ENCODE measurements at places on chromosomes 11 and 22.

DNA sequence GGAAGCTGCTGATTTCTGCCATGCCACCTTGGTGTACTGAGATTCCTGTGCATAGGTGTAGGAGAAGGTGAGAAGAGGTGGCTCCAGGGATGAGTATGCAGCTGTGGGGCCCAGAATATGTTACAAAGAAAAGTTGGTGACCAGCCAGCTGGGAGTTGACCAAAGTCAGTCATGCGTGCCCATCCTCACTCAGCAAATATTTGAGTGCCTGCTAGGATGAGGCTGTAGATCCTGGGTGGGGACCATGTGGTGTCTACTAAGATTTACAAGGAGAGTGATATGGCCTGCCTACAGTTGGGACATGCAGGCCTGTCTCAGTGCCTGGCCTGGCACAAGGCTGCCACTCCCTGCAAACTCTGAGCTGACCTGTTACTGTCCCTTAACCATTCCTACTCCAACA, 19.4 kb downstream of the RNF185 start:
- no peak for DNase-seq

- DNase-seq = no peak
These were observed 57.8 kb upstream of the RCN1 start for GRCh38 chr11:32033067-32033466.

GRCh38 chr11:27329867-27330632, 33.0 kb downstream of the CCDC34 start:
- no peak for DNase-seq

DNA sequence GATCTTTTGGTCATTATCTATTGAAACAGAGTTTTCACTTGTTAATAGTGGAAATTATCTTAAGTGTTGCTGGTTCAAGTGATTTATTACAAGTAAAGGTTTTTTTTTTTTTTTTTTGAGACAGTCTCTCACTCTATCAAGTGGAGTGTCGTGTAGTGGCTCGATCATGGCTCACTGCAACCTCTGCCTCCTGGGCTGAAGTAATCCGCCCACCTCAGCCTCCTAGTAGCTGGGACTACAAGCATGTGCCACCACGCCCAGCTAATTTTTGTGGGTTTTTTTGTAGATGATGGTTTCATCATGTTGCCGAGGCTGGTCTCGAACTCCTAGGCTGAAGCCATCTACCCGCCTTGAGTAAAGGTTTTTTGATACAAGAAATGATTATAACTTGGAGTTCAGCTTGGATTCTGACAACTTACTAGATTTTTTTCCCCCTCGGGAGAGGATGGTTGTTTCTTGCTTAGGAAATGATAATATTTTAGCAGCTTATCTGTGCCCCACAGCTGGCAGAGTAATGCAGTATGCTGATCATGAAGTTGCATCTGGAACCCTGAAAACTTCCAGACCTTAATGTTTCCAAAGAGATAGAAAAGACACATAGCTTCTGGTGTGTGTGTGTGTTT, 68.9 kb downstream of the MTMR3 start:
- no peak for DNase-seq

DNA sequence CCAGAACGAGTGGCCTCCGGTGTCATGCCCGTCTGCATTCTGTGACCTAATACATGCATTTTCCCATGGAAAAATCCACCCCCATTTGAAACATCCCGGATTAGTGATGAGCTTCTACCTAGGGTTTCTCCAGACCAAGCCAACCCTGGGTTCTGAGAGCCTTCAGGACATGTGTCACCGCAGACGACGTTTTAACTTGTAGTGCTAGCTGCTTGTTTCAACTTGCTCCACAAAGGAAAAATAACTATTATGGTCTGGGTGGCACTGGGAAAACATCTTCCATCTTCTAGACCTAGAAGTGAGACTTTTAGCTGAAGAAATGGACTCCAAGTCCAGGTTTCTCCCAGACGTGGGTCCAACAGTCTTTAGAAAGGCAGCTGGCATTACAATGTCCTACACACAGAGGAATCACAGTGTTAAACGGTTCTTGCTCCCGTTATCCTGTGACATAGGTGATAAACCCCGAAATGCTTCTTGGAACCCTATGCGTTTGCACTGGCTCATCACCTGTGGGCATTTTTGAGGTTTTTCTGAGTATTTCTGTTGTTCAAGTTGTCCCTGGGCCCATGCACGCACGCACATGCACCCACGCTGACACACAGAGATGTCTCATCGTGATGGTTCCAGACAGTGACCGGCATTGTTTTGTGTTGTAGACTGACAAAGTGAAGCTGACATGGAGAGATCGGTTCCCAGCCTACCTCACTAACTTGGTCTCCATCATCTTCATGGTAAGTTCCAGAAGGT, 46.6 kb upstream of the FADD start:
- no peak for DNase-seq

DNA sequence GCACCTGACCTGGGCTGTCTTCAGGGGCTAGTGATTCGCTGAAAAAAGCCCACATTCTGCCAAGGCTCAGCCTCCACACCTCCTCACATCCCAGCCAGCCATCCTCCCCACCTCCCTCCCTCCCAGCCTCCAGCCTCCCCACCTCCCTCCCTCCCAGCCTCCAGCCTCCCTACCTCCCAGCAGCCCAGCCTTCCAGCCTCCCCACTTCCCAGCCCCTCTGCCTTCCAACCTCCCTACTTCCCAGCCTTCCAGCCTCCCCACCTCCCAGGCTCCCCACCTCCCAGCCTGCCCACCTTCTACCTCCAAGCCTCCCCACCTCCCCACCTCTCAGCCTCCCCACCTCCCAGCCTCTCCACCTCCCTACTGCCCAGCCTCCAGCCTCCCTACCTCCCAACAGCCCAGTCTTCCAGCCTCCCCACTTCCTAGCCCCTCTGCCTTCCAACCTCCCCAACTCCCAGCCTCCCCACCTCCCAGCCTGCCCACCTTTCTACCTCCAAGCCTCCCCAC, 33.7 kb upstream of the TH start:
- DNase-seq = peak; percentile 8

DNA sequence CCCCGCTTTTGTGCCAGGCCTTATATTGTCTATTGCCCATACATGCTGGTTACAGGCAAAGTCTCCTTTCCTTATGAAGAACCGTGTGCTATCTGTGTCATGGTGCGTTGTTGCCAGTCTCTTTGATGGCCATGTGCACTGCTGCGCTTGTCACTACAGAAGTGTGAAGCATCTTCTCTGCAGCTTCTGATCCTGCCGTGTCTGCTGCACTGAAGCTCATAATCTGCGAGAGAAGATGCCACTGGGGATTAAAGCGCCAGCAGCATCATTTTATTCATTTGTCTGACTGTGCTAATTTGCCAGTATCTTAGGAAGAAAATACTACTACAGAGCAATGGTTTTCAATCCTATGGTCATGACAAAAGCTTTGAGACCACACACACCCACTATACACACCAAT, 330.1 kb downstream of the FAT3 start:
- DNase-seq = no peak

- no peak for DNase-seq
These were observed 80.9 kb downstream of the FAM76B start for GRCh38 chr11:95708681-95709080.

DNA sequence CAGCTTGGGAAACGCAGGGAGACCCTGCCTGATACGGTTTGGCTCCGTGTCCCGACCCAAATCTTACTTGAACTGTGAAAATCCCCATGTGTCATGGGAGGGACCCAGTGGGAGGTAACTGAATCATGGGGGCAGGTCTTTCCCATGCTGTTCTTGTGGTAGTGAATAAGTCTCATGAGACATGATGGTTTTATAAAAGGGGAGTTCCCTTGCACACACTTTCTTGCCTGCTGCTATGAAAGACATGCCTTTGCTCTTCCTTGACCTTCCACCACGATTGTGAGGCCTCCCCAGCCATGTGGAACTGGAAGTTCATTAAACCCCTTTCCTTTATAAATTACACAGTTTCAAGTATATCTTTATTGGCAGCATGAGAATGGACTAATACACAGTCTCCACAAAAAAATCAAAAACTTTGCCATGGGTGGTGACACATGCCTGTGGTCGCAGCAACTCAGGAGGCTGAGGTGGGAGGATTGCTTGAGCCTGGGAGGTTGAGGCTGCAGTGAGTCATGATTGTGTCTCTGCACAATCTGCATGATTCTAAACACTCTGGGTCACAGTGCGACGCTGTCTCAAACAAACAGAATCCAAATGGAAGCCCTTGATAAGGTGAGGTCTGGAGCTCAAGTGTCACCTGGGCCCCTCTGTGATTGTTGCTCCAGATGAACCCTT, 34.9 kb downstream of the SYN3 start:
- DNase-seq = no peak

GRCh38 chr11:64294774-64295173, 3.7 kb downstream of the KCNK4 start:
- DNase-seq = no peak

DNA sequence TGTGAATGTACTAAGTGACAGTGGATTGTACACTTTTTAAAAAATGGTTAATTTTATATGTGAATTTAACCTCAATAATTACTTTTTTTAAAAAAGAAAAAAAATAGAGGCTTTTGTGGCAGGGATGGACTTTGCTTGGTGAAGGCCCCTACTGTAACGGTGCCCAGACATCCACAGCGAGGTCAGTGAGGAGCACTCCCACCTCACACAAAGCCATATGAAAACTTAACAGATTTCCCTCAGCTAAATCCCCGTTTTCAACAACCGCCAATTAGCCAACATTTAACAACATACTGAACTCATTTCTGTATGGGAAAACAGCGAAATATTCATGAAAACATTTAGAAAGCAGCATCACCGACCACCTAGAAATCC, 642 bp upstream of the C11orf58 start:
- DNase-seq = no peak

- no peak for DNase-seq
These were observed 294.4 kb downstream of the MN1 start for GRCh38 chr22:27507111-27507611.

GRCh38 chr22:43289976-43290721, 53.0 kb downstream of the SCUBE1 start:
- DNase-seq = no peak

GRCh38 chr11:33734441-33735270, 1.6 kb downstream of the CD59 start:
- DNase-seq = no peak

DNA sequence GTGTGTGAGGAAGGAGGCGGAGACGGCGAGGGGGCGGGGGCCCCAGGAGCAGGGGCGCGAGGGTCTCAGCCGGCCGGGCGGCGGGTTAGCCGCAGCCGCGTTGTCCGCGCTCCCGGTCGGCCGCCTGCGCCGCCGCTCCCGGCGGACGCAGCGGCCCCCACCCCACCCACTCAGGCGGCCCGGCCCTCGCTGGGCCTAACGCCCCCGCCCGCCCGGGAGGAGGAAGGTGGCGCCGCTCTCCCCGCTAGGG, at the start of gene FCHSD2:
Gene FCHSD2, minus strand, starts transcription at position 191 of the 250 bp plus-strand sequence. CDS start 441 bp downstream, outside the sequence.
- DNase-seq = no peak

- DNase-seq = no peak
These were observed 17.4 kb downstream of the LMO2 start for GRCh38 chr11:33874433-33874832.

DNA sequence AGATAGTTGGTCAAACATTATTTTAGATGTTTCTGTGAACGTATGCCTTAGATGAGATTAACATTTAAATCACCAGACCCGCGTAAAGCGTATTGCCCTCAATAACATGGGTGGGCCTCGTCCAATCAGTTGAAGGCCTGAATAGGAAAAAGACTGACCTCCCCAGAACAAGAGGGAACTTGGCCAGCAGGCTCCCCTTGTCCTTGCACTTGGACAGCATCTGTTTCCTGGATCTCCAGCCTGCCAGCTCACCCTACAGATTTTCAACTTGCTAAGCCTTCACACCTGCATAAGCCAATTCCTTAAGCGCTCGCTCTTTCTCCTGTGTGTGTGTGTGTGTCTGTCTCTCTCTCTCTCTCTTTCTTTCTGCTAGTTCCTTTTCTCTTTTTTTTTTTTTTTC, 8.2 kb downstream of the TOM1 start:
- DNase-seq = no peak

DNA sequence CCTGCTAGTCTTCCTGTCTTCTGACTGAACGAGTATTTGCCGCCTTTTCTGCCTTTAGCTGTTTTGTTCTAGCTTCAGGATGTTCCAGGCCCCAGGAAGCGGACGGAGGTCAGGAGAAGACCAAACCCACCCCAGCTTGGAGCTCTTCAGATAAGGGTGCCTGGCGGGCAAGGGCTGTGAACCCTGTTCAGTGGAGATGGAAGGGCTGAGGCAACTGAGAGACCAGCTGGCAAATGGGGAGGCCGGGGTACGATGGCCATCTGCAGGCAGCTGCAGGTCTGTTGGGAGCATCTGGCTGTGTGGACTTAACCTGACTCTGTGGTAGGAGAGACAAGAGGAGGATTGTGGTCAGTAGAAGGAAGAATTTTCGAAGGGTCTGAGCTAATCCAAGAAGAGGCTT, 95.6 kb downstream of the CHST1 start:
- no peak for DNase-seq

GRCh38 chr11:26837154-26837553, 115.3 kb upstream of the SLC5A12 start:
- DNase-seq = no peak

DNA sequence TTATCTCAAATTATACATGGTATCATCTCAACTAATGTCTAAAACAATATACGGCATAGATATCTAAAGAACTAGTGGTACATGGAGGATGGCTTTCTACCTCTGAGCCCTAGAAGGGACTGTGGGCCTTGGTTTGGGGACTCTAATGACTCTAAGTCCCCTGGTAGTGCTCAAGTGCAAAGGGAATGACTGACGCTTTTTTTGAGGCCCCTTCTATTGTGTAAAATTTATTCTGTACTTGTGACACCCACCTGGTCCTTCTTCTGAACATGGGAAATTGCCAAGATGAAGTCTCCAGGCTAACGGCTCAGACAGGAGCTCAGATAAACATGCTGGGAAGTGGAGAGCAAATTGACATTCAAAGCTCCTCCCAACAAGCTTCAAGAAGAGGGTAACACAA, 53.4 kb upstream of the IGLL5 start:
- no peak for DNase-seq

- DNase-seq = no peak
These were observed 331.2 kb downstream of the TMEM135 start for GRCh38 chr11:87368858-87369480.

DNA sequence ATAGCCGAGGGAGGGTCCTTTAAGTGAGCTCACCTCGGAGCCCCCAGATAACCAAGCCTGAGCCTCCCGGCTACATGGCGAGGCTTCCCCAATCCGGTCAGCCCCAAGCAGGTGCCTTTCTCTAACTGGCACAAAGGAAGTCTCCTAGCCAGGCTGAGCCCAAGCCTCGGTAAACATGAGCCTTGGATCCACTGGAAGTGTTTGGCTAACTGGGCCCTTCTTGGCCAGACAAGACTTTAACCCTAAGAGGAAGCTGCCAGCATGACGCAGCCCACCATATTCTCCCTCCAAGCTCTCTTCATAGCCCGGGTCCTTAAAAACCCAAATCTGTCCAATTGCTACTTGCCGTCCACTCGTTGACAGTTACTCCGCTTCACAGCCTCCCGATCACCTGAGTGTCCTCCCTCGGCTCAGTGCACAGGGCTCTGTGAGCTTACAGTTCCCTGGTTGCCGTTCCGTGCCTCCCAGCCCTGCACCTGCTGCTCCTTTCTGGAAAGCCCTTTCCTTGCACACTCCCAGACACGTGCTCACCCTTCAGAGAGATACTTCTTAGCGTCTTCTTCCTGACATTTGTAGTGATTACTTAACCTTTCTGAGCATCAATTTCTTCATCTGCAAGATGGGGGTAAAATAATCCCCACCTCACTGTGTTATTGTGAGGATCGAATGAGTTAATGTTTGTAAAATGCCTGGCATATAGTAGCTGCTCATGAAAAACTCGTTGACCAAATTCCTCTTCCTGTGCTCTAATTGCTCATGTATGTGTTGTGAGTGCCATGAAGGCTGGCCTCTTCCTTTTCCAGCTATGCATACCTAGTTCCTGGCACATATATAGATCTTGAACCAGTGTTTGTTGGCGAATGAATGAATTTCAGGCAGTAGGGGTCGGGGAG, 25.6 kb downstream of the TXN2 start:
- DNase-seq = no peak

GRCh38 chr22:16955678-16956210, 52.3 kb downstream of the GAB4 start:
- DNase-seq = no peak

Measured in CD4-positive, alpha-beta T cell treated with Interleukin-15 for 1 hour (primary cell).